ENCODE measurements at places on chromosomes 11 and 22. TPM values are rescaled to one million over a fixed set of nuclear protein-coding genes. Genes with fewer than 3 reads are reported as not detected.

Gene MUC6
- polyA plus RNA-seq: not detected

Gene MS4A7
- polyA plus RNA-seq: not detected

Gene OR8D4
- not detected for polyA plus RNA-seq

Gene RASD2
- polyA plus RNA-seq: 0.41 TPM

Gene PAAF1
- polyA plus RNA-seq: 18.5 TPM

Gene DYNC2H1
- 20.6 TPM for polyA plus RNA-seq

Gene BEST1
- polyA plus RNA-seq: 2.6 TPM

Gene ZBTB16
- not detected for polyA plus RNA-seq

Gene PHOX2A
- not detected for polyA plus RNA-seq

Gene FBXO7
- 144 TPM for polyA plus RNA-seq

Gene OR52I1
- polyA plus RNA-seq: not detected

Gene KCNK4
- not detected for polyA plus RNA-seq

Gene LSP1
- not detected for polyA plus RNA-seq

Gene NAV2
- 7.2 TPM for polyA plus RNA-seq
